Stimulated activated CD4-positive, alpha-beta T cell treated with anti-CD3 and anti-CD28 coated beads, Interleukin-12 subunit alpha, Interleukin-12 subunit beta, amount 100 ng/mL, for 4 hours (primary cell): ENCODE measurements at places on chromosomes 3 and 15.

DNA sequence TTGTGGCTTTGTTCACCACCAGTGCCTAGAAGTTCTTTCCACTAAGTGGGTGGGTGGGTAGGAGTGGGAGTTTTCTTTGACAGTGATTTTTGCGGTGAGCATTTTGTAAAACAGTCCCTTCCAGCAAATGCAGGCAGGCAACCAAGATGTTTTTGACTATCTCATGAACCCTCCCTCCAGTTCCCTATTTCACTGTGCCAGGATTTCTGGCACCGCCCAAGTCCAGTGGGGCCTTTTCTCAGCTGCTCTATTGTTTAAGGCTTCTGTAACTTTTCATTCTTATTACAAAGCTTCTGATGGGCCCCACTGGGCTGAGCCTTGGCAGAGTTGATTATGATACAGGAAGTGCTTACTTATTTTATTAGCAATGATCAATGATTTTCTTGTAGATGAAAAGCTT, 236.0 kb downstream of the EDEM1 start:
- no peak for DNase-seq

DNA sequence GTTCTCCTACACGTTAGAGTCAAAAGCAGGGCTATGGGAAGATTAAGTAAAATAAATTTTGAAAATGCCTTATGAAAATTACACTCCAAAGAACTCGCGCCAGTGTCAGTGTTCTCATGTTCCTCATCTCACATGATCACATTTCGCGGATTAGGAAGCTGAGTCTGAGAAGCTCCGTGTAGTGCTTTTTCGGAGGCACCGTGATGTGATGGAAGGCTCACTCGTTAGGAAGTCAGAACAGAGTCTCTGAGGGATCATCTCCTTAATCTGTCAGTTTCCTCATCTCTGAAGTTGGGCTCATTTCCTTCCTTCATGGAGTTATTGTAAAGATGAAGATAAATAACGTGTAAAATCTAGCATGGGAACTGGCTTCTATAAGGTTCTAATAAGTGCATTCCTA, 3.2 kb downstream of the ADIPOQ start:
- no peak for DNase-seq

DNA sequence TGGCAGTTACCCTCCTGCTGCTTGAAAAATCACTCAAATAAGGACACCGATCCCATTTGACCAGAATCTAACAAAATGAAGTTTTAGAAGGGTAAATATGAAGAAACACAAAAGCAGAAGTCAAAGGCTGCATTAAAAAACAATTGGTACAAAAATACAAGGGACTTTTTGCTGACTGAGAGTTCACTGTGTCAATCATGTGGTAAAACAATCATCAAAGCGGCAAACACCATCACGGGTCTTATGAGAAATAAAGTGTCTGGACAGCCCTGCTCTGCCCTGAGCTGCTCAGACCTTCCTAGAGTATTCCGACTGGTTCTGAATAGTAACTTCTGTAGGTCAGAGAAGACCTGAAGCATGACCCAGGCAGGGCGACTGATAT, 137.2 kb upstream of the RAD18 start:
- no peak for DNase-seq

GRCh38 chr3:66398228-66399025, 102.4 kb downstream of the LRIG1 start:
- DNase-seq: no peak

DNA sequence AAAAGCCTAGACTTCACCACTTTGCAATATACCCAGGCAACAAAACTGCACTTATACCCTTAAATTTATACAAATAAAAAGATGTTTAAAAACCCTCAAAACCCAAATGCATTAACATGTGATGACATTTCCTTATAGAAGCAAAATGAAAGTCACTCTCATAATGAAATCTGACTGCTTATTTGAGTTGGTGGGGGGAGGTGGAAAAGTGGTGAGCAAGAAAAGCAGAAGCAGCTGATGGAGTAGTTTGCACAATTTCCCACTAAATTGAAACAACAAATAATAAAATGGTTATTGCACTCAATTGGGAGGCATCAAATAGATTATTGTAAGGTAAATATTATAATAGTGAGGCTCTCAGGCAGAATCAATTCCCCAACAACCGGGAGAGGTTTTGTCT, 54.0 kb upstream of the GADL1 start:
- no peak for DNase-seq

DNA sequence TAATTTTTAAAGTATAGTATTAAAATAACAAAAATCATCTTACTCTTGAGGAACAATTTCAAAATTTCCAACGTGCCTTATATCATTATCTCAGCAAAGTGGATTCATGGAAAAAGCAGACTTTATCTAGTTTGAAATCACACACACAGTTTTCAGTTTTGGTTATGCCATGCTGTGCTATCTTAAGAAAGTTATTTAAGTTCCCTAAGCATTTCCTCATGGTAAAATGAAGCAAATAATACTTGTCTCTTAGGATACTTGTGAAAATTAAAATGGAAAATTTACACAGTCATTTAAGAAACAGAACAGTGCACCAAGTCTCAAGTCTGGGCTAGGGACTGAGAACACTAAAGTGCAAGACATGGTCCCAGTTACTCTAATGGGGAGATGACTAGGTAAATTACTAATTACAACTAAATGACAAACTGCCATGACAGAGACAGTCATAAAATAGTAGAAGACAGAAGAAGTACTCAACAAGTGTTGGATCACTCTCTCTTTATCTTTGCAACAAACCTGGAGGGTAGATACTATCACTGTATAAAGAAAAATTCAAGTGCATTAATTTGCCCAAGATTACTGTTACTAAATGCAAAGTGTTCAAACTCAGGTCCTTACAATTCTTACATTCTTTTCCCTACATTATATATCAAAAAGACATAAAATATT, 44.8 kb downstream of the DMXL2 start:
- DNase-seq: no peak

GRCh38 chr3:18725668-18726407, 300.7 kb upstream of the SATB1 start:
- DNase-seq: no peak

- peak; percentile 16 for DNase-seq
Measured at GRCh38 chr3:32816439-32817256, 1.1 kb upstream of the TRIM71 start.

- DNase-seq: no peak
Measured at GRCh38 chr15:61057376-61057775, 171.7 kb downstream of the RORA start.

- no peak for DNase-seq
Measured at GRCh38 chr15:96354731-96355567, 24.4 kb downstream of the NR2F2 start.

DNA sequence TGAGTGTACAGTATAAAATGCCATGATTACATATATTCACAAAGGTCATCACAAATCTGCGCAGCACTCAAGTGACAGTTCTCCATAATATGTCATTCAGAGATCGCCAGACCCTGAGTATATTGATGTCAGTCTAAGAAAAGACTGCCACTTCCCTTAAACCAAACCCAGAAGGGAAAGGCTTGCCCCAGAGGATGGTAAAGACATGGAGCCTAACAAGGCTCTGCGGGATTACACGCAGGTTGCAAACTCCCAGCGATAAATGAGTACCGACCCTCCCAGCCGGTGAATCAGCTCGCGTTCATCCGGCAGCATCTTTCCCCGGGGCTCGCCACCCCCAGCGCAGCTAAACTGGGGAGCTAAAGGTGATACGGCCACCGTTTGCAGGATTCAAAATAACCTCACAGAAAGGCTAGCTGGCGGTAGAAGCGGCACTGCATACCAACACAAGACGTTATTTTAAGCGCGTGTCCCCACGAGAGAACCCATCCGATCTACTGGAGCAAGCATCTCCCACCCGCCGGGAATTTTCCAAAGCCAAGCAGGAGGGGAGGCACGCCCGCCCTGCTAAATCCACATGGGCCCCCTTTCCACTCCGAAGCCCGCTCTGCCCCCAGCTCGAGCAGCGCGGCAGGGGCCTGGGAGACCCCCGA, 643 bp downstream of the MYO5A start:
- DNase-seq: peak; percentile 37

DNA sequence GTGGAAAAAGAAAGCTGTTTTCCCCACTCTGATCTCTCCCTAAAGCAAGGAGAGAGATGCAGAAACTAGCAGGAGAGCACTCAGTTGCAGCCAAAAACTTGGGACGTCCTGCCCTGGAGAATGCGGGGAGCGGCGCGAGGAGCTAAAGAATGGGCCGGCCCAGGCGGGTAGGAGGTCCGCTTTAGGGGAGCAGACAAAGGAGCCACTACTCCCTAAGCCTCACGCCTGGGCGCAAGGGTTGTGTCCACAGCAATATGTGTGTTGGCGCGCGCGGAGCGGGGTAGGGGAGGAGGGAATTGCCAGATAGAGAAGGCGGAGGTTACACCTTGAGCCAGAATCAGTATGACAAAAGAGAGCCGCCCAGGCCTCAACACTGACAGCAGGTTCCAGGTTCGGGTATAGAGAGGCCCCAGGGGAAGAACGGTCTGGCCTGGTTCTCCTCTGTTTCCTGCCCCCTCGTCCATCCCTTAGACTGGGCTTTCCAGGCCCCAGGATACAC, 2.9 kb downstream of the WNT5A start:
- no peak for DNase-seq

- DNase-seq: no peak
Measured at GRCh38 chr3:104676241-104676640, 690.5 kb upstream of the ALCAM start.

GRCh38 chr3:62318752-62319569, 54.4 kb downstream of the FEZF2 start:
- peak; percentile 69 for DNase-seq

GRCh38 chr15:74773329-74773728, 8.6 kb upstream of the CSK start:
- no peak for DNase-seq

- no peak for DNase-seq
Measured at GRCh38 chr15:52417521-52417920, 111.2 kb downstream of the MYO5A start.

GRCh38 chr15:23642413-23643044, 5.1 kb downstream of the MAGEL2 start:
- DNase-seq: peak; percentile 37

GRCh38 chr3:188486126-188486525, 332.2 kb downstream of the LPP start:
- DNase-seq: no peak

- no peak for DNase-seq
Measured at GRCh38 chr3:69338911-69339310, 47.0 kb downstream of the FRMD4B start.

GRCh38 chr15:94582368-94582767, 351.0 kb downstream of the MCTP2 start:
- no peak for DNase-seq

GRCh38 chr3:185583925-185584324, 2.2 kb upstream of the SENP2 start:
- no peak for DNase-seq

- DNase-seq: no peak
Measured at GRCh38 chr3:126181398-126181725, 976 bp upstream of the ALDH1L1 start.

DNA sequence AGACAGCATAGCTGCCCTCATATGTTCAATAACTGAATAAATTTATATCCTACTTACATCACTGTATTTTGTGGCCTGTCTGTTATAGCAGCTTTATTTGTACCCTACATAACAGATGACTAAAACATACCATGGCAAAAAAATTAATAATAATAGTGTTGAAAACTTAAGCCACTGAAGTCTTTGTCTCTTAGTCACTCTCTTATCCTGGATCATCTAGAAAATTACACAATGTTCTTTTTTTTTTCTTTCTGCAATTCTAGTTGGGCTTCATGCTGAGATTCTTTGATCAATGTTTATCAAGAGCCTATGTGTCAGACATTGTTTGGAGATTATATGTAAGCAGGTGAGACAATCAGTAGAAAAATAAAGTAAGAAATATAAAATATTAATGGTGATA, 519.3 kb upstream of the ARPP21 start:
- no peak for DNase-seq

DNA sequence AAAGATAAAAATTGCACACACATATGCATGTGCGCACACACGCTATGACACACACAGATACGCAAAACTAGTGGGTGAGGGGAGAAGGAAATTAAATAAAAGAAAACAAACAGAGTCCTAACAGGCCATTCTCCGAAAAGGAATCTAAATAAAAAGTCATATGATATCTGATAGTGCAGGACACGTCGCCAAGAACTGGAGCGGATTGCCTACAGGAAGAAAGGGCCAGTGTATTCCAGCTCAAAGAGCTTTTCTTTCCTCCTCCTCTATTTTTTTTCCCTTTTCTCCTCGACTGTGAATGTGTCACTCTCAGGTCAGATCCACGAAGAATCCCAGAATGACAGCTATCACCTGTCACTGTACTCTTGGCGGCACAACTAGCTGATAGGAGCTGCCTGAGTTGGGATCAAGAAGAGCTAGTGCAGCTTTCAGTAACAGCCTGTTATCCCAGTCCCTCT, 157.8 kb downstream of the TIGIT start:
- no peak for DNase-seq

GRCh38 chr15:62681939-62682896, 360.3 kb upstream of the TPM1 start:
- DNase-seq: no peak

- DNase-seq: no peak
Measured at GRCh38 chr3:48015431-48016180, 610 bp downstream of the MAP4 start.

DNA sequence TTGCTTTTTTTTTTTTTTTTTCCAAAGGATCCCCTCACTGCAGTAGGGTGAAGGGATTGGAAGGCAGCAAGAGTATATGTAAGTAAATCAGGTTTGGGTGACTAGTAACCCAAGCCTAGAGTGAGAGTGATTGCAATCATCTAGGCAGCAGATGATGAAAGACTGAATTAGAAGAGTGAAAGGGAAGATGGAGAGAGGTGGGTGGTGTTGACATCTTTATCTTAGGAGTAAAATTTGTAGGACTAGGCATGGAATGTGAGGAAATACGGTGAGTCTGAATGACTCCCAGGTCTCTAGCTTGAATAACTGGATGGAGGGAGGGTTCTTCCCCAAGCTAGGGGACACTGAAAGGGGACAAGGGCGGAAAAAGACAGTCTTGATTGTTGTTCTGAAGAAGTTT, 63.4 kb downstream of the TPRG1 start:
- DNase-seq: no peak

DNA sequence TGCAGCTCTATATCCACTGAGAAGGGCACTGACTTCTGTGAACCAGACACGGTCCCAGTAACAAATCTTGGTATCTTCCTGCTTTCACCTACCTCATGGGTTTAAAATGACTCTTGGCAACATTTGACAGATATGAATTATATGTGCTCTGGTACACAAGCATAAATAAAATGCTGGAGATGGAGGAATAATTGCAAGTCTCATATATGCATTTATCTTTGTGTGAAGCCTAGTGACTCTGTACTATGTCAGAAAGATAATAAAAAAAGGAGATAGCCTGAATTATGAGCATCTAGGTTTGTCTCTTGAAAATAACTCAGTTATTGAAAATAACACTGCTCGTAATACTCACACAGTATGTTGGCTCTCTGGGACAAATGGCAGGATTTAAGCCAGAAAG, 167.1 kb upstream of the CRBN start:
- no peak for DNase-seq
